Hematopoietic multipotent progenitor cell treated with erythropoietin and hydrocortisone succinate and interleukin-3 and kit ligand, for 6 days (in vitro differentiated cells): ENCODE measurements at places on chromosomes 6 and 20.

DNA sequence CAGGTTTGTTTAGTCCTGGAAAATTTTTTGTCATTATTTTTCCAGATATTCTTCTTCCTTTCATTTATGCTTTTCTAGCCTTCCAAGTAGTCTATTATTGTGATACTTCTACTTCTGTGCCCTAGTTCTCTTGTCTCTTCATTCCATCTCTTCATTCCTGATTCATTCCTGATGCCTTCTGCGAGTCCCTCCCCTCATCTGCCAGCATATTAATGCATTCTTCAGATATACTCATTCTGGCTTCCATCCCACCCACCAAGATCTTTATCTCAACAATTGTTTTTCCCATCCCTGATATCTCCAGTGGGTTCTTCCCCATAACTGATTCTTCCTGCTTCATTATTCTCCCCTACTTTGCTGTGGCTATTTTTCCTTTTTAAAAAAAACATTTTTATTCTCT is 35.2 kb downstream of the ALDH5A1 start:
- no peak for DNase-seq

GRCh38 chr20:47762699-47763268 is 22.5 kb downstream of the SULF2 start:
- no peak for DNase-seq

GRCh38 chr6:25017486-25017885 is 81.7 kb upstream of the RIPOR2 start:
- no peak for DNase-seq

DNA sequence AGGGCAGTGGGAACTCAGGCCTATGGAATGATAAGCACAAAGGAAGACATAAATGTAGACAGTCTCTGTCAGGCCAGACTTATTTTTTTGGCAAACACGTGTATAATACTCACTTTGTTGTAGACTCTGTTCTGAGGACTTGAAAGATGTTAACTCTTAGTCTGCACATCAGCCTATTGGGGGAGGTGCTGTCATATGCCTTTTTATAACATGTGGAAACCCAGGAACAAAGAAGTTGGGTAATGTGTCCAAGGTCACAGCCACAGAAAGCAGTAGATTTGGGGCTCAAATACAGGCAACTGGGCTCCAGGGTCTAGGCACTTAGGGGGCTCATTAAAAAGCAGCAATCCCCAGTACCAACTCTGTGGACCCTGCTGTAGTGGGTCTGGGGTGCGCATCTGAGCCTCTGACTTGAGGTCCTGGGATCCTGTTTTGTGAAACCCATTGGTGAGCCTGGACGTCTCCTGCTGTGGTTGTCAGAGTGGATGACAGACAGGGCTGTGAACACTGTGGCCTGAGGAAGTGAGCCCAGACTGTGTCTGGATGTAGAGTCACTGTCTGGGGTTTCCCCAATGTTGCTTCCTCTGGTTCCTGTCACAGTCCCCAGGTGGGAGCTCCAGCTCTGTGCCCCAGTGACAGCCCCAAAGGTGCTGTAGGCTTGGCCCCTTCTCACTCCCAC is 50.0 kb downstream of the CDH26 start:
- DNase-seq, result no peak

GRCh38 chr6:106026748-106027715 is 59.1 kb upstream of the PRDM1 start:
- no peak for DNase-seq

GRCh38 chr6:27144740-27145079 is 102.8 kb upstream of the PRSS16 start:
- DNase-seq, result peak; percentile 83

DNA sequence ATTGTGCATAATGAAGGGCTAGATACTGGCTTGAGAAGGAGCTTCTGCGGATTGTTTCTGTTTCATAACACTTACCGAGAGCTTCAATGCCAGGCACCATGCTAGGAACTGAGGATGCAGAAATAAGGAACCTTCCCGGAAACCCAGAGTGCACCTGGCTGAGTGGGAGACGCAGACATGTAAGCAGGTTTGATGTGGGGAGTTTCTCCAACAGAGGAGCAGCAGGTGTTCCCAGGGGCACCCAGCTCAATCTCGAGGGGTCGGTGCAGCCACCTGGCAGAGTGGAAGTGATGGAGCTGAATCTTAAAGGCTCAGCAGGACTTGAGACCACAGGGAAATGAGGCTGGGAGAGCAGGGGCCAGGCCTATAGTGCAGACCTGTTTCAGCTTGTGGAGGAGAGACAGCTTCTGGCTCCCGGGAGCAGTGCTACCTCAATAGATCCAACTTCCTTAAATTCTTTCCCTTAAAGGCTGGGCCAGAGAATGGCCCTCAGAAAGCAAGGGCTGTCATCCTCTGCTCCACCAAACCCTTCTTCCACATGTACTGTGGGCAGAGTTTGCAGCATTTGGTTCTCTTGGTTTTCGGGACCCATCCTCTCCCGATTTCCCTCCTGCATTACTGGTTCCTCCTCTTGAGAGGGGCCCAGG is 27.8 kb upstream of the SRC start:
- no peak for DNase-seq

- DNase-seq, result peak; percentile 83
Measured at GRCh38 chr6:32857156-32857891, 3.3 kb downstream of the PSMB9 start.

GRCh38 chr6:167791780-167792478 is 34.8 kb upstream of the AFDN start:
- no peak for DNase-seq

GRCh38 chr6:73085443-73085871 is 139.8 kb downstream of the KHDC1L start:
- DNase-seq, result no peak

GRCh38 chr6:34196833-34197195 is 39.9 kb upstream of the HMGA1 start:
- no peak for DNase-seq

DNA sequence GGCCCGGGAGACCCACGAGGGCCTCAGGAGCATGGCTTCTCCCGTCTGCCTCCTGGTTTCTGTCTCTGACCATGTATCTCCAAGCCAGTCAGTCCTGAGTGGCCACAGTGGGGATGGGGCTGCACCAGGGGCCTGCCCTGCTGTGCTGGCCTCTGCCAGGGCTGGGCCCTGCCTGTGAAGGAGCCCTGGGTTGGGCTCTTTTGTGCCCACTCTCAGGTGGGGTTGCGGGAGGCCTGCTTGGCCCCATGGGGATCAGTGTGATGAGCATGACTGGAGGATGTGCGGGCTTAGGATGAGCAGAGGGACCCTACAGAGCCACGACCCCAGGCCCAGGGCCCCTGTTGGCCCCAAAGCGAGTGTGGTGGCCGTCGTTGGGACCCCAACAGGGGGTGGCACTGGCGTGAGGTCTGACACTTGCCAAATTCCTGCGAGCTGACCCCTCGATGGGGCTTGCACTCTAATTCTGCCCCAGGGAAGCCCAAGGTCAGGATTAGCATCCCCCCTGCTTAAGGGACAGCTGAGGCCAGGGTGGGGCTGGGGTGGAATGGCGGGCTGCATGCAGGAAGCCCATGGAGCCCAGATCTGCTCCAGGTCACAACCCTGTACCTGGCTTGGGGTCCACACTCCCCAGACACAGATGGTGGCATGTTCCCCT is 90.0 kb upstream of the BHLHE23 start:
- no peak for DNase-seq

DNA sequence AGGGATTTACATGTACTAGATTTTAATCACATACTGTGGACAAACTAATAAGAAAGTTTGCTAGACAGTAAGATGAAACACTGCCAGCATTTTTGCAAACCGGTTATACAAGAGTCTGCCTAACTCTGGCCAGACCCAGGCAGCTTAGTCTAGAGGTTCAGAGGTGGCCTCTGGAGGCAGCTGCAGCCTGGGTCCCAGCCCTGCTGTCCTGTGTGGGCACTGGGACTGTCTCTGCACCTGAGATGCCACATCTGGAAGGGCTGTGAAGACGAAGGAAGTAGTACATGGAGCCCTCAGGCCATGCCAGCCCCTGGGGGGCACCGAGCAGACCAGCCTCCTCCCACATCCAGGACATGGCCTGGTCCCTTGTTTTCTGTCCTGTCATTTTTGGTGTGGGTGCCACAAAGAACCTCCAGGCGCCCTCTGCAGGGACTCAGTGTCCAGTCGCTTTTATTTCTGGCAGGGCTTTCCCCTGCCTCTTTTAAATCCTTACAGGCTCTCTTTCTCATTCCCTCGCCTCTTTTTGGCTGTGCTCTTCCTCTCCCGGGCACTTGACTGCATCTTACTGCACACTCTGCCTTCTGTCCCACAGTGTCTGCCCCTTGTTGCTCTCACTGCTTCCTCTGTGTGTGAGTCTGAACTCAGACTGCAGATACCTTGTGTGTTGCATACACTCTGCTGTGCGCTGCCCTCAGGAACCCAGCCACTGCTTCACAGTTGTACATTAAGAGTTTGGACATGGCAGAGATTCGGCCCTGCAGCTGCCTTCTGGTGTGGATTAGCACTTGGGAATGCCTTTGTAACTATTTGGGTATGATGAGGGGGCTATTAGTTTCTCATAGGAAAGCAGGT is 216.7 kb downstream of the ZDHHC14 start:
- peak; percentile 75 for DNase-seq

DNA sequence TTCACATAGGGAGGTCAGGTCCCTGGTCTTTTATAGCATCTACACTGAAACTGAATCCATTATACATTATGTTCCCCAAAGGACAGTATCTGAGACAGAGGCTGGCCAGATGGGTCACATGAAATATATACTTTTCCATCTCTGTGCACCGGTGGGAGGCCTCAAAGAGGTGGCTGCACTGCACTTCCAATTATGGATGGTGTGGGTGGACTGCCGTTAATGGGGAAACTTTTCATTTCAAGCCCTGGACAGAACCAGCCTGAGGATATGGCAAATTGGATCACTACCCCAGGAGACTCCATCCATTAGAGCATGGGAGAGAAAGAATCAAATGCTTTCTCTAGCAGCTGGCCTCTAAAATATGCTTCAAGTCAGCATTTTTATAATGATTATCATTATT is 280.5 kb upstream of the OPRM1 start:
- no peak for DNase-seq

- no peak for DNase-seq
Measured at GRCh38 chr6:31169123-31169857, 1.2 kb downstream of the POU5F1 start.

DNA sequence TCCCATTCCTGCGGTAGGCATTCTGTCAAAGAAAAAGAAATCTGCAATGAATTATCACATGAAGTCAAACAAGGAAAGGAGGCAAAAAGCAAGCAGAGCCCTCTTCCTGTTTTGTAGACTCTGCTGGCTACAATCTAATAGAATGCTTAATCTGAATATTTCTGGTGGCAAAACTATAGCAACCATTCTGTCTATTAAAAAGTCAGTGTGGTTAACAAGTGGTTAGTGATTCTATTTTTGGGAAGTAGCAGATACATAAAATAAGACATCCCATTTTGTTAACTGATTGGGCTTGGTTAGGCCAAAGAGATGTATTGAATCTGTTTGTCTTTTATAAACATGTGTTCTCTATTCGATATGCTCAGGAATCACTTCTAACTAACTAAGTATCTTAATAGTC is 442.3 kb downstream of the CDC5L start:
- peak; percentile 4 for DNase-seq
